ENCODE measurements at places on chromosomes 2 and 18.

- DNase-seq: no peak
Measured at GRCh38 chr2:101706819-101707177, 9.3 kb downstream of the MAP4K4 start.

GRCh38 chr2:58535182-58535581 is 294.1 kb upstream of the FANCL start:
- peak; percentile 59 for DNase-seq

DNA sequence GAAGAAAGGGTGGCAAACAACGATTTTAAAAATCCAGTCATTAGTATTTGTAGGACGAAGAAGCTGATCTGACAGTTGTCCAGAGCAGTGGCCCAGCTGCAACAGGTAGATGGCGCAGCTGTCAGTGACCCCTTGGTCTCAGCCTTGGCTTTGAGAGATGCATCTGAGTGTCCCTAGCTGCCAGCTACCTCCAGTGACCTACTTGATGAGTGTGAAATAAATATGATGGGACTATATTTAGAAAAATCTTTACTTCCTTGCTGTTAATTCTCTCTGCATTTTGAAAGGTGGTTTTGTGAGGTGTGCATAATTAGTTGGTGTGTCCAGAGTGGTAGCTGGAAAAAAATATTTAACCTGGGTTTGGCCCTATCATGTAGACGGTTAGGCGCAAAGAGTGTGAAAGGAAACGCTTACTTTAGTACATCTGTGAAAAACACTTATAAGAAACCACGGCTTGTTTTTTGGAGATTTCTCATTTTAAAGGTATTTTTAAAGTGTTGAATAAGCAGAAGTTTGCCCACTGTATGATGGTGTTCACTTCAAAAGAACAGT is 963 bp downstream of the INPP1 start:
- DNase-seq: no peak

- DNase-seq: no peak
Measured at GRCh38 chr2:72204156-72204785, 56.6 kb upstream of the CYP26B1 start.

DNA sequence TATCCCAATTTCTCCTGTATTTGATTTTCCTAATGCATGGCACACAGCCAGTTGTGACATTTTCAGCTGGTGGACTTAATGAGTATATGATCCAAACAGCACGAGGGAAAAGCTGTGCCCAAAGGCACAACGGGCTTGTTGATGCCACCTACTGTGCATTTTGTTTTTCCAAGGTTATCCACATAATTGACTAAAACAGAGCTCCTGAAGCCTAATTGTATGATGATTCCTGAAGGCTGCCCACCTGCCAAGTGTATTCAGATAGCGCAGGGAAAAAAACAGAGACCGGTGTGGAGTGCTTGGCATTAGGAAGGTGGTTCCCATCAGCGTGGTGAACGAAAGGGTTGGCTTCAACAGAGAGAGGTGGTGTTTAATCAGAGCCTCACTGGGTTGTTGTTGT is 14.9 kb downstream of the RBMS1 start:
- no peak for DNase-seq

DNA sequence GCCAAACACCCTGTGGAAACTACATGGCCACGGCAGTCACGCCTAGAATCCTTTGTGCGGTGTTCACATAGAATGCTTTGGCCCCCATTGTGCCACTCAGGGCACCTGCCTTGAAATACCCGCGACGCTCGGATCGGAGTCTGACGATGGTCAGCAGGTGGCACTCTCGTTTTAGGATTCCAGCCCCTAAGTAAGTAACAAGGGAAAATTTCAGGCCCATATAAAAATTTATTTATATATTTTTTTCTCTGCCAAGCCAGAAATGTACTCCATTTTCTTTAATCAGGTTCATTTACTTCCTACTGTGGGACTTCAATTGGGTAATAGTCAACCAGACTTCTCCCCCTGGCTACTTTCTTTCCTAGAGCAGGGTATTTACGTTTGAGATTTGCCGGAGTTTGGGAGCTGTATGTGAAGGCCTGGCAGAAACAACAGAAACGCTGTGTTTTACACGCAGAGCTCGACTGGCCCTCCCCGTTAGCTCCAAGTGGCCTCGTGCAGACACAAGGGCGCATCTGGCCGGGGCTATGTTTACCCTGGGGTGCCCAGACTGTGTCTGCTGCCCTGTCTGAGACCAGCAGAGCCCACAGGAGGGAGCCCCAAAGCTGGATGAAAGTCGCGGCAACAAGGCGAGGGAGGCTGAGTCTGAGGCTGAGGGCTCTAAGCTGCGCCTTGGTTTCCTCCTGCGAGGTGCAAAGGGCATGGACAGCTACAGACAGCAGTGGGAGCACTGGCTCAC is 41.6 kb downstream of the LRRC30 start:
- no peak for DNase-seq

DNA sequence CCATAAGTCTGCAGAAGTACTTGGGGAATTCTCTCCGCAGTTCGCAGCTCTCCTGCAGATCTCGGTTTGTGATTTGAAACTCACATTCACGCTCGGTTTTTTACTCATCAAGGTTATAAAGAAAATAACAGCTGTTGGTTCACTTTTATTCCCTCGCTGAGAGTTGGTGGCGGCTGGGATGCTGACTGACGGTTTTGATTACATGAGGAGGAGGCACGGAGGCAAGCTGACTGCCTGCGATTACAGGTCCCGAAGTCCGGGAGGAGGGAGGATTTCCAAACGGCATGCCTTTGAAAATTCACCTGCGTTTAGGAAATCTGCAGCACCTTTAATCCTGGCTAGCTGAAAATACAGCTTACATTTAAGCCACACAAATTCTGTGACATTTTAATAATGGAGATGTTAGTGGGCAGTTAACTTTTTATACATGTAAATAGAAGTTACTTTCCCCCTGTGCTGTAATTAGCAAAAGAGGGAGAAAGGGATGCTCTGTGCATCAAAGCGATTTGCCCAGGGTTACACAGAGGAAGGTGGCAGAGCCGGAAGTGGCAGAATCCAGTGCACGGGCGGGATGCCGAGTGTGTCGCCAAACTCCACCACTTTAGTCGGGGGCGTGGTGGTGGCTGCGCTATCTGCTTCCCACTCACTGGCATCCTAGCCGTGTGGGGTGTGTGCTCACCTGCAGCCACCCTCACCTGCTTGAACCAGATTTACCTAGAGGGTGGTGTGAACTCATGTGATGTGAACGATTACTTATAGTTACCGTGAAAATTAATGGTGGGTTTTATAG is 14.7 kb downstream of the AGAP1 start:
- DNase-seq: no peak
